ENCODE measurements at places on chromosomes 5 and 9.

DNA sequence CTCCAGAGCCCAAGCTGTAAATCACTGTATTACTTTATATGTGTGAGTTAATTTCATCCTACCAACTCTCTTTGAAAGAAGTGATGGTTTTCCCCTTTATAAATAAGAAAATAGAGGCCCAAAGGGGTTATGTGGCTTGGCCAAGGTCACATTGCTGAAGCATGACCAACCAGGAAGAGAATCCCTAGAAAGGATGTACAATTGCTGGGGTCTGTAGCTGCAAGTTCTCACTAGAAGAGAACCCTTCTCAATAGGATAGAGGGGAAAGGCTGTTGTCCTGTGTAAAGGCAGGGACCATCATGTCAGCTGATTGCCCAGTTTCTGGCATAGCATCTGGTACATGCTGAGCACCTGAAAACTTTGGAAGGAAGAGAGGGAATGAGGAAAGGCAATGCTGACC lies 39.0 kb upstream of the FAT2 start:
- no peak for DNase-seq

GRCh38 chr5:39331861-39332381 lies 32.4 kb downstream of the C9 start:
- no peak for DNase-seq

GRCh38 chr5:154370119-154370518 lies 75.7 kb upstream of the SAP30L start:
- DNase-seq: no peak

GRCh38 chr5:1540166-1540565 lies 16.4 kb upstream of the LPCAT1 start:
- no peak for DNase-seq

- peak; percentile 46 for DNase-seq
These were observed 138.1 kb downstream of the C9orf50 start for GRCh38 chr9:129482521-129483414.

DNA sequence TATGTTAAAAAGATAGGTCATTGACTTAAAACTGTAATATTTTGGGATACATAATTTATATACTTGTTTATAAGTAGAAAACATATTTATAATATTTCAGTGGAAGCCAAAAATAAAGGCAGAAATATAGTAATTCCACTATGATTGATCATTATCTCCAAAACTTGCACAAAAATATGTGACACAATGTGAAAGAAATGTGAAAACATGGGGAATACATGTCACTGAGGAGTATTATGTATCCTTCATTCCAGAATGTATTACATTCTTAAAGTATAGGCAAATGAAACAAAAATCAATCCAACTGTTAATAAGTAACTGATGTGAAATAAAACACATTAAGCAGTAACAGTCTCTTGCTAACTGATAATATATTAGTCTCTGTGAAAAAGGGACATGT lies 236.7 kb downstream of the CDH18 start:
- no peak for DNase-seq

DNA sequence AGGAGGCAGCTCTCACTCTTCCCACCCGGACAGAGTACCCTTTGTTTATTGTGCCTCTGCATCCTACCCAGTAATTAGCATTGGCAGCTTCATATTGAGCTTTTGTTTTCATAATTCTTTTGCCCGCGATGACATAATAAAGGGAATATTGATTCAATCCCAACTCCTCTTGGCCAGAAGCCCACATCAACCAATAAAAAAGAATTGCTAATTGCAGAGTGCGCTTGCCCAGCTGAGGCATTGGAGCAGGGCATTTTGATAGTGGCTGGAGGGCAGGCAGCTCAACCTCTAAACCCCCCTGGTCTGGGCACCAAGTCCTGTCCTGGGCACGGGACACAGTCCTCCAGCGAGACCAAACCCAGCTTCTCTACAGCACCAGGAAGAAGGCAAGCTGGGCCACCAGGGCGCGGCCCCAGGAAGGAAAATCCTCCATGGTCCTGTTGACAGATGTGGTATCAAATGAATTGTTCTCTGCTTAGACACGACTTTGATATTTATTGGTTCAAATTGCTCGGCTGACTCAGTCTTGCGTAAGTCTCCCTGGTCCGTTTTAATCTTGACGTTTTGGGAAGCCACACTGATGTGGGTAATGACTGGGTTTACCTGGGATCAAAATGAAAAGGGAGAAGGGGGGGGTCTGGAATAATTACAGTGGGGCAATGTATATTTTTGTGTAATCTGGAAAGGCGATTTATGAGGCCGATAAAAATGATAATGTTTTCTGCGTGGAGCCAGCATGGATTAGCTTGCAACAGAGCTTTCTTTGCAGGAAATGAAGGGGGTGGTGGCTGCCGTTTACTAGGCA lies 220.7 kb upstream of the MSX2 start:
- no peak for DNase-seq

- no peak for DNase-seq
These were observed 114.6 kb upstream of the SLC12A2 start for GRCh38 chr5:127969002-127969401.

DNA sequence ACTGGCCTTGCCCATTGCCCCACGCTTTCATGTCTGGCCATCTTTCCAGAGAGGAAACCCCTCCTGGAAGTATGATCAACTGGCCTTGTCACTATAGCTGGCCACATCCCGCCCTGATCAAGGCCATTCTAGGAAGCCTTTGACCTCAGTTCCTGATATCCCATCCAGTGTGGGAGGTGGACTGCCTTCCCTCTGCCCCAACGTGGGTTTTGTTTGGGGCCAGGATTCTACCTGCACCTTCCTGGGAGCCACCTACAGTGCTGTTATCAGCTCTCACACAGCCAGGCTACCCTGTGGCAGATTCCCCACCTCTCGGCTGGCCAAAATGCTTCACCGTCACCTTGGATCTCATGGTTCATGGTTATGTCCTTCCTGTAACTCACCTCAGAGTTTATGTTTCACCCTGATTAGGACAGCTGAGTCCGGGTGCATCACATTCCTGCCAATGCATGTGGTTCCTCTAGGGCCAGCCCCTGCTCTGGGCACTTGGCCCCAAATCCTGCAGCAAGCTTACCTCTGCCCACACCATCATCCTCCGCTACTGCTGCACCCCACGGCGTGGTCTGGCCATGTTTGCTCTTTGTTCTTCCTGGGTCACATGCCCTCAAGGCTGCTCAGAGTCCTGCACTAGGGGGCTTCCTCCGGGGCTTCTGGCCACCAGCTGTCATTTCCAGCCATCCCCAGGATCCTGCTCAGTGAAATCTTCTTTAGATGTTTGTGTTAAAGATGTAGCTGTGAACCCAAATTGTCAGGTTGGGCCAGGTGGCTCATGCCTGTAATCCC lies 24.2 kb upstream of the S1PR3 start:
- DNase-seq: no peak

DNA sequence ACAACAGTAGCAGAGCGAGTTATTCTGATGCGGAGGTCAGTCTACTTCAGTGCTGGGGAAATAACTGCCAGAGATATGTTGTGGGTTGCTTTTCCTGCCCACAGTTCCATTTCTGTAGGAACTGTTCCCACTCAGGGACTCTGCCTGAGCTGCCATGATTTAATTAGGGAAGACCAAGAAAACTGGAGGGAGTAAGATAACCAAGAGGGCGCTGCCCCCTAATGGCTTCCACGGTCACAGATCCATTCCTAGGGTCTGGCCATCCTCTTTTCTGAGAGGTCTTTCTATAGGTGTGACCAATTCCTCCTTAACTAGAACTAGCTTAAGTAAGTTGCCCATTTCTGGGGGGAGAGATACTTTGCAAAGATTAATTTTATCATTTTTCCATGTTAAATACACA lies 125.9 kb downstream of the APBA1 start:
- no peak for DNase-seq

DNA sequence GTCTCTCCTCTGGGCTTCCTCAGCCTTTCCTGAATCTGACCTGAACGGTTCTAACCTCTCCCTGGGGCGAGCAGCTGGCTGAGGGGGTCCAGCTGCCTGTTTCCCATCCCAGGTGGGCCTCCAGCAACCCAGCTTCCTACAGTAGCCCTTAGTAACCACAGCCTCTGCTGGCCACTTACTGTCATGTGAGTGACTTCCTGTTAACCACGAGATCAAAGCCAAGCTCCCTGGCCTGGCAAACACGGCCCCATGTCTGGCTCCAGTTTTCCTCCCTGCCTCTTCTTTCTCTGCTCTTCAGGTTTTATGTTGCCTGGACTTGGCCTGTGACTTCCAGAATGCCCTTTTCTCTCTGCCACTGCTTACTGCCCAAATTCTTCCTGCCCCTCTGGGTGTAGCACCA lies 47.2 kb upstream of the DAB2IP start:
- DNase-seq: no peak

GRCh38 chr9:32161209-32161608 lies 223.2 kb upstream of the ACO1 start:
- DNase-seq: no peak

DNA sequence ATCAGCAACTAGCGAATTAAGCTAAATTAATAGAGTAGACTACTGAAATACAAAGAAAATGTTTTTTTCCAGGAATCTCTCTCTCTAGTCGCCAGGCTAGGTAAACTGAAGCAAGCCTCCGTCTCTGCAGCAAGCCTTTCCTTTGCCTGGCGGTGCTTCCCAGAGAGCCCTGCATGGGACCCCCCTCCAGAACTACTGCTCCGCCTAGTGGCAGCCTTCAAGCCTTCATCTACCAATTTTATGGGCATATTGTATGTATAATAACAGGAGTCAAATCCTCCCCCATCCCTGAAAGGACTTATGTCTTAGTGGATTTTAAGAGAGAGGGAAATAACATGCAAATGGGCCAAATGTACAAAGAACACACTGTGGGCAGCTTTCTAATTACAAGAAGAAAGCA lies 241.9 kb downstream of the SAXO1 start:
- no peak for DNase-seq

DNA sequence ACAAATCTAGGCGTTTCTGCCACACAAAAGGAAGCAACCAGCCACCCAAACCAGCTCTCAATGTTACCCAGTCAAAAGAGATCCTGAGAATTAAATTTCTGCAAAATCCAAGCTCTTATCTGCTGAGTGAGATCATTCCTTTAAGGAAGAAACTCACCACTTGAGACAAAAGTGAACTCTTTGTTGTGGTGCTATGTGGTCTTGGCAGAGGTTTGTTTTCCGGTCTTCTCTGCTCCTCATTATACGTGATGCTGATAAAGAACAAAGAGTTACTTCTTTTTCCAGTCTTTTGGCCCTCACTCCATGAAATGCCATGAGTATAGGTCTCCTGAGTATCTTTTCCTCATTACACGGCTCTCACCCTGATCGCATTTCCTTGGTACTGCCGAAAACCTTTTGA lies 82.1 kb downstream of the PRKACG start:
- DNase-seq: no peak

DNA sequence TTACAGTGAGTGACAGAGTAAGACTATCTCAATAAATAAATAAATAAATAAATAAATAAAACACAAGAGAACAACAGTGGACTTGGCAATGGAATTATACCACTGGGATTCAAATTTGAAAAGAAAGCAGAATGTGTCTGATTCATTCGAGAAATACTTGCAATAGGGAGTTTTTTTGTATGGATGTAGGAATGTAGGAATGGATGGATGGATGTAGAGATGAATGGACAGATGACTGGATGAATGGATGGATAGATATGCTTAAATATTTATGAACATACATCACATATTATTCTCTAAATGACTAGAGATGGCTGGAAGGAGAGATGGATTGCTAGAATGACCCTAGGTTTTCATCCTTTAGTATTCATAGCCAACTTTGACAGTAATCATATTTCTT lies 22.0 kb upstream of the CEMIP2 start:
- no peak for DNase-seq

- no peak for DNase-seq
These were observed 204.1 kb downstream of the SEC61B start for GRCh38 chr9:99425923-99426842.

DNA sequence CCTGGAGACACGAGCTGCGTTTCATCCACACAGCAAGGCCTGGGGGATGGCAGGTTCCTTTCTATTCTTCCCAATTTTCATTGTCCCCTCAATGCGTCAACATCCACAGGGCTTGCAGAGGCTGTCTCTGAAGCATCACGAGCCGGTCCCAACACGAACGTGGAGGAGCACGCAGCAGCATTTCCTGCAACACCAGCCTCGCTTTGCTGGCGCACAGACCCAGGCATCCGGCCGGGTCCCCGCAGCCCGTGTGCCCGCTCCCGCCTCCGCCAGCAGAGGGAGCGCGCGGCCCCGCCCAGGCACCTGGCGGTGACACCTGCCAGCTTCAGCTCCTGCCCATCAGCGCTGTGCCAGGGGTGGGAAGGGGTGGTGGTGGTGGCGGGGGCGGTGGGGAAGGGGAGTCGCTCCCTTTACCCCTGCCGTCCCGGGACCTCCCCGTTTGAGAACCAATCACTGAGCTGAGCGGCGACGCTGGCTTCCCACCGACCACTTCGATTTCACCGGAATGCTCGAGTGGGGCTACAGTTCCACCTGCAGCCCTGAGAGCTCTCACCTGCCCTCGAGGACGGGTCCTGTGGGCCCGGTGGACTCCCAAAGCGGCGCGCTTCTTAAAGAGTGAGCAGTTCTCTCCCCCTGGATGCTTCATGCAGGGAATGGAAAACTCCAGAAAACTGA lies 464.5 kb downstream of the ICE1 start:
- peak; percentile 60 for DNase-seq

DNA sequence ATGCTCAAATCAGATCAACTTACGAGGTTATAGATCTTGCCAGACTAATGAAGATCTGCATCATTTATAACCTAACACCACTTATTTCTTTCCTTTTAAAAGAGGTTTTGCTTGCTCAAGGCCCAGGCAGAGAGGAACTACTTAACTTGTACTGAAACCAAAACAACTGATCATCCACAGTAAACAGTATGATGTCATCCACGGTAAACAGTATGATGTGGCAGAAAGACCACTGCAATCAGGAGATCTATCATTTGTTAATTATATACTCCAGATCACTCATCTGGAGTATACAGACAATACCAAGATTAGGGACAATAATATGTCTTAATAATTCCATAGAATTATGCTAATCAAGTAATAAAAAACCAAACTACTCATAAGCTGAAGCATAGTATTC lies 116.8 kb downstream of the ADAMTS6 start:
- DNase-seq: no peak

DNA sequence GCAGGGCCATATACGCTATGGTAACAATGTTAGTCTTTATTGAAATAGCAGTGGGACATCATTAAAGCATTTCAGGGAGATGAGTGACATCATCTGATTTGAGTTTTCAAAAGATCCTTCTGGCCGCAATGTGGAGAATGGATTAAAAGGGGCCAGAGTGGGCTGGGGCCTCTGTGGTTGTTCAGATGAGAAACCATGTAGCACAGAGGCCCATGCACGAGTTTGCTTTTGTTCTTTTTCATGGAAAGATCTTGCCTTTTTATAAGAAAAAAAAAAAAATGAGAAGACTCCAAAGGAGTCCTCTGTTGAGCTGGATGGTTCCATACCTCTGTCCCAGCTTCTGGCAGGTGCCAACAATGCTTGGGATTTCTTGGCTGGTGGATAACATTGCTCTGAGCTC lies 173.5 kb upstream of the SPRY4 start:
- DNase-seq: no peak

GRCh38 chr5:73908846-73909245 lies 282.9 kb downstream of the ARHGEF28 start:
- no peak for DNase-seq

- no peak for DNase-seq
These were observed 256.9 kb downstream of the MAN2A1 start for GRCh38 chr5:109946610-109947009.

- no peak for DNase-seq
These were observed 25.3 kb downstream of the AP3B1 start for GRCh38 chr5:78269088-78269703.

Measured in stimulated activated CD4-positive, alpha-beta T cell treated with anti-CD3 and anti-CD28 coated beads, Interleukin-15, amount 100 ng/mL, for 24 hours (primary cell).